Stimulated activated CD8-positive, alpha-beta memory T cell treated with anti-CD3 and anti-CD28 coated beads, Interleukin-4, amount 100 ng/mL, for 1 hour (primary cell): ENCODE measurements at places on chromosomes 5 and 9.

- peak; percentile 68 for DNase-seq
Measured at GRCh38 chr5:109689740-109690241, at the start of gene MAN2A1. Gene MAN2A1 (plus strand): TSS chr5:109689927. CDS start chr5:109690418, 491 bp downstream.

DNA sequence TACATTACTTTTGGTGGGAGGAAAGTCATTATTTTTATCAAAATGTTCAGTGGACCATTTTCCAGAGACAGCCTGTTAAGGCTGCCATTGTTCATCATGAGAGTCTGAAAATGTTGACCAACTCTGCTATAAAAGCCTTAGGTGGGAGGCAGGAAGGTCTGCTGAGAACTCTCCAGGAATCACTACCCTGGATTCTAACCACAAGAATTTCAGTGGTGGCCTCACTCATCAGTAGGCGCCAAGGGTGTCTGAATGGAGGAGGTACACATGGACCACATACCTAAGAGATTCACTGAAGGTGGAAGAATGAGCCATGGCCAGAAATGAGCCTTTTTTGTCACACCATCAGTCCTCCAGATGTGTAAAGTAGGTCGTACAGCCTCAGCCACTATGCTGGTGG, 21.0 kb upstream of the TLX3 start:
- no peak for DNase-seq

GRCh38 chr5:148020257-148020988, 43.4 kb upstream of the SPINK5 start:
- DNase-seq: no peak

GRCh38 chr5:95102687-95103086, 182.2 kb downstream of the MCTP1 start:
- DNase-seq: no peak

DNA sequence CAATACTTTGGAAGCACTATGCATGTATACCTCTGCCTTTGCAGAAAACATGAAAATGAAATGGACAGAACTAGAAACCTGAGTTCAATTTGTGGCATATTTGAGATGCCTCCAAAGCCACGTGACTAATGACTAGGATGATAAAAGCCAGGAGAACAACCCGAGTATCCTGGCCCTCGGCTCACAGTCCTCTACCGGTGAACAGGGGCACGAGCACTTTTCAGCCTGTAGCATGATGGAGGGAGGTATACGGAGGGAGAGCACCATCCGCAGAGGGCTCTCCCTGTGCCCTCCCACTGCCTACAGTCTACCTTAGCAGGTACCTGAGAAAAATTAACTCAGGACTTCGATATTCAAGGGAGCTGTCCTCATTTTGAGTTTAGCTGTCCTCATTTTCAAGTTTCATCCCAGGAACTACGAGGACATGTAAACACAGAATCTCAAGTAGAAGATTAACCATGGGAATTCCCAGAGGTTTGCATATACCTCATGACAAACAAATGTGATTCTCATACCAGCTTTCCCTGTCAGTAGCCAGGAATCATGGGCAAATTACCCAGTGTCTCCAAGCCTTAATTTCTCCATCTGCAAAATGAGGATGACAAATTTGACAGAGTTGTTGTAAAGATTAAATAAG, 249.3 kb downstream of the DNAH5 start:
- DNase-seq: no peak

- DNase-seq: no peak
Measured at GRCh38 chr9:35136866-35137265, 21.2 kb upstream of the ATOSB start.

DNA sequence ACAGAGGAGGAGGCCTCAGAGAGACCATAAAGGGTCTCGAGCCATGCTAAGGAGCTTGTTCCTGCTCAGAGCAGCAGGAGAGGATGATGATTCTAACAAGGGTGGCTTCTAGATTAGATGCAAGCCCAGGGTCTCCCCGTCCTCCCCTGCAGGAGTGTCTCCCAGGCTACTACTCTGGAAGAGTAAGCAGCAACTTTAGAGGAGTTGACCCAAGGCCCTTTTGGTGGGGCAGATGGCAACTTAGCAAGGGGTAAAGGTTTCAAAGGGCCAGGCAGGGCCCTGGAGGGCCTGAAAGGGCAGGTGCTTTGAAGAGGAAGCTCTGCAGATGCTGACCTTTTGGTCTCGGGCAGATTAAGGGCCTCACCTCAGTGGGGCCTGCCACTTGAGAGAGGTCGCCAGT, 174.9 kb downstream of the GABBR2 start:
- DNase-seq: no peak

- DNase-seq: peak; percentile 49
Measured at GRCh38 chr5:172283020-172283861, at the start of gene UBTD2. Gene UBTD2 (minus strand): TSS chr5:172283764. CDS start chr5:172283665, 99 bp downstream.

GRCh38 chr9:133924453-133924852, 67.7 kb downstream of the VAV2 start:
- no peak for DNase-seq

DNA sequence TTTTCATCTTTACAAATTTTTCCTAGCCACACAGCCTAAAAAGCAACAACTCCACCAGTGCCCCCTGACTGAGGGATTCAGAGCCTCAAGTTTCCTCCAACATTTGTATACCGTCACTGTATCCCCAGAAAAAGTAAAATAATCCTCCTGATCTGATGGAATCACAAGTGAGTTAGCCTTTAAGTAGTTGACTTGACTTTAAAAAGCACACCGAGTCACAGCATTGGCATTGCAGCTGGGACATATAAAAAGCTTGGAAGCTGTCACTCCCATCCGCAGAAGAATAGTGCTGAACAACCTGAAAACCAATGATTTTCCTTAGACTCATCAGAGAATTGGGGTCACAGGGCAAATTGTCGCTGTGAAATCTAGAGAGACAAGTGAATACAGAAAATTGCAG, 41.6 kb upstream of the FBN2 start:
- DNase-seq: no peak

- no peak for DNase-seq
Measured at GRCh38 chr5:114702136-114702535, 340.3 kb downstream of the KCNN2 start.

- no peak for DNase-seq
Measured at GRCh38 chr5:90930756-90931431, 372.3 kb downstream of the ADGRV1 start.

- no peak for DNase-seq
Measured at GRCh38 chr5:156221816-156222215, 105.1 kb upstream of the SGCD start.

DNA sequence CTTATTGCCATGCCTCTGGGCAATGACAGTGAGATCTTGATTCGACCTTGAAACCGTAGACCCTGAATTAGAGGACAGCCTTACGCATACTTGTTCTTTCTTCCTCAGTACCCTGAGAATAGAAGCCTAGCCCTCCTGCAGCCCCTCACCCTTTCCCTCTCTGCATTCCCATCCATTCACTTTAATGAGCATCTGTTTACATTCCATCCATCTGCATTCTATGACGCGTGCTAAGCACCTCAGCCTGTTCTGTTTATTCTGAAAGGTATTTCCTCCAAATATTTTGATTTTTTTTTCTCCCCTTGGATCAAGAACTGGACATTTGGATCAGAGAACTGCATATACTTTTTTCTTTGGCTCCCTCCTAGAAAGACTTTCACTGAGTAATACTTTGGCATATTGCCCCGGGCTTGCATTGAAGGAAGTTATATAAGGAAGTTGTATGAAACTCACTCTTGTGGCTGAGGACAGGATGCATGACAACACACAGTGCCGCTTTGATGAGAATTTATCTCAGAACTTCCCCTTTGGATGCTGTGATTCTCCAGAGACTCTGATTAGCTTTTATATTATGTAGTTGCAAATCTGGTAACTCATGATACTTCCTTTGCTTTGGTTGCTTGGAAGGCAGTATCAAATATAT, 15.7 kb downstream of the TMEM8B start:
- DNase-seq: no peak

GRCh38 chr9:122051351-122052321, 41.5 kb downstream of the TTLL11 start:
- no peak for DNase-seq

GRCh38 chr9:96071815-96072124, 196.3 kb downstream of the ERCC6L2 start:
- DNase-seq: no peak

DNA sequence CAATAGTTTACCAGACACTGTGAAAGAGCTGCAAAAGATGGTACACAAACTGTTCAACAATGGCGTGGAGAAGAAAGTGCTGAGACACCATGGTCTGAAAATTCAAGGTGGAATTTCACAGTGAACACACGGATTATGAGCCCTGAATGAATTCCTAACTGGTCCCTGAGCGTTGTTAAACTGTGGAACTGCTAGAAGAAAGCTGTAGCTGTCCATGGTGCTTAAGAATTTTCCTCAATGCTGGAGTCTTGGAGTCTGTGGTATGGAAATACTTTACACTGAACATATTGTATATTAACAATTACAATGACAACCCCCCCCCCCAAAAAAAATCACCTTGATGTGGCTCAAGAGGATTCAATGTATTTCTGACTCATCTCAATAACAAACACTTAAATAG, 68.5 kb downstream of the SLC24A2 start:
- DNase-seq: no peak

GRCh38 chr5:174935854-174936474, 211.6 kb downstream of the MSX2 start:
- DNase-seq: peak; percentile 9

DNA sequence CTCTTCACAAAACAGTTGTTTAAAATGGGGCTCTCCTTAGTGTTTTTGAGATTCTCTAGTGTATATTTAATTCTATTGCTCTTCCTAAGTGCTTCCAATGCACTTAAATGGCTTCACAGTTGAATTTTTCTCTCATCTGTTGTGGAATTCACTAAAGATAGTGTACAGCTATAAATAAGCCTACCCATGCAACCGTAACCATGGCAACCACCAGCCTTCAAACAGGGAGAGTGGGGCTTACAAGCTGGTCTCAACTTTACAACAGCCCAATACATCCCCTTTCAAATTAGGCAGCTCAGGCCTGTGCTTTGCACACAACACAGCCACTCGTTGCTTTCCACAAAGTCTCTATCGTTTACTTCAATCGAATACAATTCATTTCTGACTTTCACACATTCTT, 144.0 kb upstream of the PLPPR1 start:
- DNase-seq: no peak

DNA sequence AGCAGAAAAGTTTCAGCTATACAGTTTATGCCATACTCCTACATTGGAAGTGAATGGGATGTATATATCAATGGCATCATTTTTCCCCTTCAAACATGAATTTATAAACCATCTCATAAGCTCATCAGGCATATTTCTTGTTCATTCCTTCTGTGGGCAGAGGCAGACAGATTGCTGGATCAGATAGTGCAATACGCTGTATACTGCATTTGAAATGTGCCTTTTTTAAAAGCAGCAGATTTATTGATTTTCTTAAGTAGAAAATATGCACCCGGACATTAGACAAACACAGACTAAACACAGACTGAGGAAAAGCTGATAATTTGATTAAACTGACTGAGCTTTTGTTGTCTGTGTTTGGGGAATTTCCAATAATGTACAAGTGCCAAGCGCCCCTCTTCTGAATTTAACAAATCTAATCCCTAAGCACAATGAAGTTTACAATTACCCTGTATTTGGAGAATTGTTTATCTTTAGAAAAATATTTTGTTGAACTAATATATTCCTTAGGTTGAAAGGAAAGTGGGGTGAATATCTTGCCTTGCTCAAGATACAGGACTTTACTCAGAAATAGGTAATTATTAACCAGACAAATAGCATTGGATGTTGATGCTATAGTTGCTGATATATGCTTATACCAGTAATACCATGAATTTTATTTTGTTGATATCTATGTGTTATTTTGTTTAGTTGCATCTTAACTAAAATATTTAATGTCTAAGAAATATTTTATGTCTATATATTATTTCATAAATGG, 566.6 kb upstream of the MEF2C start:
- DNase-seq: no peak

DNA sequence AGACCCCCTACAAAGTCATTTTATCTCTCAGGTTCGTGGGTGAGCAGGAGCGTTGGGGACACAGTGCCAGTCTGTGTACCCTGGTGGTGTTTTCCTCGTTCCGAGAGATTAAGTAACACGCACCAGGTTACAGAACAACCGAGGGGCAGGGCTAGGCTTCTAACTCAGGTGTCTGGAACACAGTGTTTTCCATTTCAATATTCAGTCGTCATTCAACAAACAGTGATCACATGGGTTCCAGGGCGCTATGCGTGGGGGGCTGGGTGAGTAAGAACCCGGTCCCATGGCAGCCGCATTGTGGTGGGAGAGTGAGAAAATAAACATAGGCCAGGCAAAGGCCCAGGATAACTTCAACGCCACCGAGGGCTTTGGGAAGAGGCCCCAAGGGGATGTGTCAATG, 55.9 kb upstream of the RNU6ATAC start:
- DNase-seq: no peak
